ENCODE measurements at places on chromosomes 7 and 10.

- no peak for DNase-seq
Measured at GRCh38 chr10:32321016-32321631, 25.8 kb downstream of the EPC1 start.

DNA sequence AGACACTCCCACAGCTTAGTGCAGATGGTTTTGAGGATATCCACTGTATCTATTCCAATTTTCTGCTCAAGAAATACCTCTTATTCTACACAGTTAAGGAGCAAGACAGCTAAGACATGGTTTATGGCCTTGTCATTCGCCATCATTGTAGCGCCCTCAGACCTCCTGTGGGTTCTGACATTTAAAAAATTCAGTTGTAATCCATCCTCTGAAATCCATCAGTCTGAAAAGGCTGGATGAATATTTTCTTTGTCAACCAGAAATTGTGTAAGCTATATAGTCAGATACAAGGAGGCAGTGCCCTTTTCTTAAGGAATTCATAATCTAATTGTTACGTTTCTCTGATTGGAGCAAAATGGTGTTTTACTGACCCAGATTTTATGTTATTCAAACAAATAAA is 353.6 kb downstream of the GALNT17 start:
- no peak for DNase-seq

- DNase-seq: no peak
Measured at GRCh38 chr7:93145354-93145753, 2.8 kb downstream of the SAMD9L start.

- DNase-seq: no peak
Measured at GRCh38 chr7:105776068-105776790, 100.2 kb downstream of the ATXN7L1 start.

- DNase-seq: no peak
Measured at GRCh38 chr10:73916761-73917470, 6.0 kb downstream of the PLAU start.

DNA sequence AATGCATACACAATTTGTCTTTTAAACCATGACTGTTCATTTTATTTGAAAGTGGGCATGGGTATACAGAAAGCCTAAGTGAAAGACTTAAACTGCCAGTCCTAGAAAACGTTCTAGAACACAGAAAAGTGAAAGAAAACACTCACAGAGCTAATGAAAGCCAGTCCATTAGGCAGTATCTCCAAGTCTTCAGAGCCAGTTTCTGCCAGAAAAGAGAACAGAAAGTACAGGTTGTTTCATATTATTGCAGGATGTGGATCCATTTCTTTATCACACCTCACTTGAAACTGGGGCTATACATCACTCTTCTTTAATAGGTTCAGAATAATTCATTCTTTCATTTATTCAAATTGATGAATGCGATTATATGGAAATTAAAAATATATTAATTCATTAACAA is 7.7 kb downstream of the PON1 start:
- no peak for DNase-seq

DNA sequence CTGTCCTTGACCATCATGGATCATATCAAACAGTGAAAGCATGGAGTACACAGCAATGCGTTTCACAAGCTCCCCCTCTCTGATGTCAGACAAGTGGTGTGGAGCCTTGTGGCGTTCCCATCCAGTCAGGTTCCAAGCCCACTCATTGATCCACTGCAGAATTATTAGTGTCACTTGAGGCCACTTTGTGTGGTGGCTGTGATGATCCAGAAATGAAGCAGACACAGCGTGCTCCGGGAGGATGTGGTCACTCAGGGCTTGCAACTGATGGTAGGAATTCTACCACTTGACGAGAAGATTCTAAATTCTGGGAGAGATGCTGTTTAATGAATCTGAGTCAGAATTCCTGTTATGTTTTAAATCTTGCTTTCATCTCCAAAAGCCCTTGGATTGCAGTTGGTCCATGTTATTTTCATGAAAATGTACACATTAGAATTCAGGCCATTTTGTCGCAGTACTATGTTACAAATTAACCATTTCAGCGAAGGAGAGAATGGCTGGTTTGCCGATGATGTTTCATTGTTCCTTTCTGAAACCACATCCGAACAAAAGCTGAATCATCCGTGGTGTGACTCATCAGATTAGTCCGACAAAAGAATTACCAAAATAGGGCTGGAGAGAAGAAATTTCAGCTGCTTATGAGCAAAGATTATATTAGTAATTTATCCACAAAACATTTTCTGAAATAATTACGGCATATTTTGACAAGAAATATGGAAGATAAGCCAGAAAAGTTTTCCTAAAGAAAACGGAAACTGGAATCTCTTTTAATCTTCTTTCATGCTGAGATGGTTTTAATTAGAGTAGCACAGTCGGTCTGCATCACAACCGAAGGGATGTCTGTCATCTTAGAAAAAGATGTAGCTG is 48.1 kb downstream of the INSYN2A start:
- DNase-seq: no peak

- DNase-seq: no peak
Measured at GRCh38 chr10:12743941-12744340, 257.6 kb downstream of the CCDC3 start.

Measured in activated CD4-positive, CD25-positive, alpha-beta regulatory T cell (primary cell).